ENCODE measurements at places on chromosomes 5 and 9. TPM values are rescaled to one million over a fixed set of nuclear protein-coding genes. Genes with fewer than 3 reads are reported as not detected.

GRCh38 chr5:111513131-111513520, 791 bp upstream of the STARD4 start:
- H3K27me3 ChIP-seq, result no peaks in the 10 kb centered on the region
- no peak for DNase-seq
- peaks cover 8% of the 10 kb centered on the region for H3K36me3 ChIP-seq
- H3K4me1 ChIP-seq, result peaks cover 30% of the 10 kb centered on the region
- H3K4me3 ChIP-seq, result peak overlapping the region; percentile 87

- no peaks in the 10 kb centered on the region for H3K36me3 ChIP-seq
- H3K27me3 ChIP-seq, result peaks cover 54% of the 10 kb centered on the region
- no peak overlapping the region for H3K4me3 ChIP-seq
- H3K27ac ChIP-seq, result no peak overlapping the region
These were observed 22.8 kb upstream of the ABLIM3 start for GRCh38 chr5:149118463-149118862.

- no peak for DNase-seq
- no peaks in the 10 kb centered on the region for H3K27me3 ChIP-seq
- H3K4me1 ChIP-seq, result peaks cover 17% of the 10 kb centered on the region
These were observed 11.7 kb downstream of the STX17 start for GRCh38 chr9:99918134-99918533.

DNA sequence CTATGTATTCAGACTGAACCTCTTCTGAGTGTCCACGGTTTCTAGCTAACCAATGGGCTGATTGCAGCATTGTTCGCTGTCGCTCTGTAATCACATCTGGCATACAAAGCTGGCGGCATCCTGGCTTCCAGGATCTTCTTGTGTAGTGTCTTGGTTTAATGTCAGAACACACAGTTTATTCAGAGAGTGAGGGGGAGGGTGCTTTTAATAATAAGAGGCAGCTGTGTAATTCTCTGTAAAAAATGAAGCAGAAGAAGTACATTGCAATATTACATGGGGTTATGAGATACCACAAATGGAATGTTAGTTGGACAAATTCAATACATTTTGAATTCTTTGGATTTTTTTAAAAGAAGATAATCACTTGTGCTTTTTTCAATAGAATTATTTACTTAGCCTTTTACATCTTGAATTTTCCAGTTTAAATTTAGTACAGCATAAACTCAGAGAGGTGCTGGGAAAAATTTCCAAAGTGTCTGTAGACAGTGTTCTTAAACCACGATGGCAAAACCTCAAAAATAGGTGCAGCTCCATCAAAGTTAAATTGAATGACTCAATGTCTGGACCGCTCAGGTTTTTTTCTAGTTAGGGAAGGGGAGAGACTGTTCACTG, 206.0 kb downstream of the PCSK1 start:
- H3K4me1 ChIP-seq, result peaks cover 8% of the 10 kb centered on the region
- H3K36me3 ChIP-seq, result peaks cover 12% of the 10 kb centered on the region
- H3K4me3 ChIP-seq, result no peak overlapping the region
- H3K27me3 ChIP-seq, result peaks cover 14% of the 10 kb centered on the region
- no peak overlapping the region for H3K27ac ChIP-seq

LOX gene
- not detected for total RNA-seq

GRCh38 chr5:167905919-167906853, 385.3 kb upstream of the WWC1 start:
- no peak overlapping the region for H3K27ac ChIP-seq
- no peaks in the 10 kb centered on the region for H3K4me1 ChIP-seq
- no peaks in the 10 kb centered on the region for H3K36me3 ChIP-seq
- H3K27me3 ChIP-seq, result no peaks in the 10 kb centered on the region

CDKN2B gene
- 0.93 TPM for total RNA-seq

DNA sequence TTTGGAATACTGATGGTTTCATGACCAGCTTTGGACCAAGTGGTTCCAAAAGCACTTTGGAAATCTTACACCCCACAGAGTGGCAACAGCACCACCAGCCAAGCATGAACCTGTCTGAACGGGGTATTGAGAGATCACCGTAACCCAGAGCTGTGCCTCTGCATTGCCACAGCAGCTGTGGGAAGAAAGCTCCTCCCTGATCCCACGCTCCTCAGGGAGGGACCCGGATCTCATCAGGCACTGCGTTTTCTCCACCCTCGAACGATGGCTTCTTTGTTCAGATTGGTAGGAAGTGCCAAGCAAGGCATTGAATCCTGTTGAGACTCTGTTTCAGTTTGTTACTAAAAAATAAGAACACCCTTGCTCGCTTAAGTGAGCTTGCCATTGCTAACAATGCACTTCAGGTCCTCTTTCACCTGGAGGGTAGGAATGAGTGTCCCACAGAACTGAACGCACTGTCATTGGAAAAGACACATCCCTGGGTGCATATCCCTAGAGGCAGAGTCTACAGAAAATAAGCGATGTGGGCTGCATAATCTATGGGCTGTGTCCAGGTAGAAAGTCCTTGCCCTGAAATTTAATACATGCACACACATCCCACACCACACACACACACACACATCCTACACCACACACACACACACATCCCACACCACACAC, 118.0 kb upstream of the ICE1 start:
- no peaks in the 10 kb centered on the region for H3K27me3 ChIP-seq
- no peak for DNase-seq
- H3K4me1 ChIP-seq, result no peaks in the 10 kb centered on the region
- no peak overlapping the region for H3K4me3 ChIP-seq
- H3K27ac ChIP-seq, result no peak overlapping the region

GRCh38 chr9:928363-929042, 48.0 kb upstream of the DMRT3 start:
- H3K4me3 ChIP-seq, result no peak overlapping the region
- no peak for DNase-seq
- no peak overlapping the region for H3K27ac ChIP-seq
- peaks cover 12% of the 10 kb centered on the region for H3K27me3 ChIP-seq

C6 gene
- not detected for total RNA-seq

- no peak for DNase-seq
- no peak overlapping the region for H3K4me3 ChIP-seq
- H3K4me1 ChIP-seq, result peaks cover 2% of the 10 kb centered on the region
These were observed 16.4 kb upstream of the FLT4 start for GRCh38 chr5:180665682-180666404.

GRCh38 chr5:40025586-40025985, 600.8 kb upstream of the DAB2 start:
- no peaks in the 10 kb centered on the region for H3K36me3 ChIP-seq
- no peak overlapping the region for H3K27ac ChIP-seq
- H3K4me1 ChIP-seq, result no peaks in the 10 kb centered on the region
- no peak overlapping the region for H3K4me3 ChIP-seq
- no peak for DNase-seq

GPR21 gene
- total RNA-seq, result 0.37 TPM

DNA sequence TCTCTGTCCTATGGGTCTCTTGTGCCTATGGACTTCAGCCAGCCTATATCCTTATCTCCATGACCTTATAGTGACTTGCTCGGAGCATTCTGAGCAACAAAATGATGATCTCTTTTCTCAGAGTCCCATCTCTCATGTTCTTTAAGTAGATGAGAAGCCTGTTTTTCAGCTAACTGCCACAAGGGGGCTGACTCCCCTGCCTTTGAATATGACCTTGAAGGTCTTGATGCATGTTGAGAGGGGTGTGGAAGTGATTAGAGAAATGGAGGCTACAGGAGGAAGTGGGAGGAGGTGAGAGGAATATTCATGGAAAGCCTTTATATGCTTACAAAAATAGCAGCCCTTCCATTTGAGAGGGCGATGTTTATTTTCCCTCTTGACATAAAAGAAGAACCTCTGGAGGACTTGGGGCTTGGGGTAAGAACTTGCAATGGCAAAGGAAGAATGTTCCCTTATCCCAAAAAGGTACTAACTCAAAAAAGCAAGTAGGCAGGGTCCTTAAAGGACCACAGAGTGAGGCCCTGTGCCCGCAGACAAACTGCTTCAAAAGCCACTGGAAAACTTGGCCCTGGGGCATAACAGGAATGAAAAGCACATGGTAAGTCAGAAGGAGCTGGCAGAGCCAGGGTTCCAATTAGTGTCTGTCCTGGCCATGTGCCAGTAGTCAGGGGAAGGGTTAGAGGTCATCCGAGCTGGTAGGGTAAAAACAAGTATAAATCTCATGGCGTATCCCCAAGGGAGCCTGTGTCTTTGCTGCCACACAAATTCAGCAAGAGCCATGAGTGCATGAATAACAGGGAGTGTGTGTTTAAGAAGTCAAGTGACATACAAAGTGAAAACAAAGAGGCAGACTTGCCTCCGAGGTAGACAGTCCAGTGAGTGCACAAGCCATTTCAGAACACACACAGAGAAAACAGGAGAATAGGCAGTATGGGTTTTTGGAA, 39.1 kb downstream of the FGD3 start:
- H3K4me3 ChIP-seq, result no peak overlapping the region
- peaks cover 57% of the 10 kb centered on the region for H3K4me1 ChIP-seq
- H3K27ac ChIP-seq, result peak overlapping the region; percentile 53
- H3K36me3 ChIP-seq, result peaks cover 86% of the 10 kb centered on the region
- H3K27me3 ChIP-seq, result no peaks in the 10 kb centered on the region
- DNase-seq, result no peak

DNA sequence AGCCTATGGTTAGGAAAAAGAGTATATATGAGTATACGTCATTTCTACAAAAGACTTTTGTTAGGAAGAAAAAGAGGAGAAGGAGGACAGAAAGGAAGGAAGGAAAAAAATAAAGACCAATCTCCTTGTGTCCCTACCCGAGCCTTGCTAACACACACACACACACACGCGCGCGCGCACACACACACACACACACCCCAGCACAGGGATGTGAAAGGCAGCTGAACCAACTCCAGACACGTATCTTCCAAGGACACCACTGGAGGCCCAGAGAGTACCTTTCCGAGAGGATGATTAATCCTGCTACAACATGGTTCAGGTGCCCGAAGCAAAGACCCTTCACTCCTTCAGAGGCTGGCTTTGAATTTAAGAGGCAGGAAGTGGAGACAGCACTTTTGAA, 56.9 kb upstream of the GALNT10 start:
- H3K36me3 ChIP-seq, result no peaks in the 10 kb centered on the region
- H3K27me3 ChIP-seq, result peaks cover 21% of the 10 kb centered on the region
- no peak overlapping the region for H3K27ac ChIP-seq
- no peaks in the 10 kb centered on the region for H3K4me1 ChIP-seq
- DNase-seq, result no peak
- no peak overlapping the region for H3K4me3 ChIP-seq

SUSD3 gene
- 40.1 TPM for total RNA-seq

- no peak overlapping the region for H3K4me3 ChIP-seq
- H3K27me3 ChIP-seq, result peaks cover 42% of the 10 kb centered on the region
- no peak overlapping the region for H3K27ac ChIP-seq
- H3K36me3 ChIP-seq, result no peaks in the 10 kb centered on the region
These were observed 81.8 kb upstream of the MAMDC2 start for GRCh38 chr9:69961843-69962242.

- H3K27ac ChIP-seq, result peak overlapping the region; percentile 22
- DNase-seq, result no peak
- H3K4me1 ChIP-seq, result peaks cover 60% of the 10 kb centered on the region
- no peak overlapping the region for H3K4me3 ChIP-seq
- no peaks in the 10 kb centered on the region for H3K27me3 ChIP-seq
These were observed 208.5 kb downstream of the ARHGAP26 start for GRCh38 chr5:142978726-142979125.

DNA sequence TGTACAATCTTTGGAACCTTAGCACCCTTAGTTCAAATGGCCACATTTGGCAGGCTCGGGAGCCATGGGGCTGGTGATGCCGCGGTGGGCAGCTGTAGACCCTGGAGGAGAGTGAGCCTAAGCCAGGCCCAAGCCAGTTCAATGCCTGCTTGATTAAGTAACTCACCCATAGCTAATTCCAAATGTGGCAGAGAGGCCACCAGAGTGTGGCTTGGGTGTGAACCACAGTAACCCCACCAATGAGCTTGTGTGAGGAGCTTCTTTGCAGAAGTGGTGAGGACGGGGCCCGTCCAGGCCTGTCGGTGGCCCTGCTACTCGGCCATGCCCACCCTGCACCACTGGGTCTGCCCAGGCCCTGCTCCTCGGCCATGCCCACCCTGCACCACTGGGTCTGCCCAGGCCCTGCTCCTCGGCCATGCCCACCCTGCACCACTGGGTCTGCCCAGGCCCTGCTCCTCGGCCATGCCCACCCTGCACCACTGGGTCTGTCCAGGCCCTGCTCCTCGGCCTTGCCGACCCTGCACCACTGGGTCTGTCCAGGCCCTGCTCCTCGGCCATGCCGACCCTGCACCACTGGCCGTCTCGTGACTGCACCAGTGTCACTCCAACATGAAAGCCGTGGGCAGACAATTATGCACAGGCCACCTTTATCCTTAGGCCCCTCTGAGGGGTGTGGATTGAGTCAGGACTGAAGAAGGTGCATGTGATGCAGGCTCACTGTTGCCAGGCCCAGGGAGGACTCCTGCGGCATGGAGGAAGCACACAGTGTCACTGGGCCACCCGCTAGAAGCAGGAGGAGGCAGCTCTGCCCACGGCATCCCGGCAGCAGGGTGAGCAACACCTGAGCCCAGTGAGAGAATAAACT, 75.4 kb downstream of the MRPL36 start:
- no peaks in the 10 kb centered on the region for H3K4me1 ChIP-seq
- H3K4me3 ChIP-seq, result no peak overlapping the region
- H3K27ac ChIP-seq, result no peak overlapping the region
- H3K36me3 ChIP-seq, result no peaks in the 10 kb centered on the region
- peaks cover 13% of the 10 kb centered on the region for H3K27me3 ChIP-seq

GRCh38 chr5:34598177-34598794, 57.8 kb upstream of the RAI14 start:
- no peaks in the 10 kb centered on the region for H3K36me3 ChIP-seq
- H3K27ac ChIP-seq, result no peak overlapping the region
- peaks cover 7% of the 10 kb centered on the region for H3K27me3 ChIP-seq
- DNase-seq, result no peak
- H3K4me1 ChIP-seq, result no peaks in the 10 kb centered on the region

GRCh38 chr9:95104980-95105379, 212.5 kb downstream of the FANCC start:
- H3K27ac ChIP-seq, result no peak overlapping the region
- no peaks in the 10 kb centered on the region for H3K27me3 ChIP-seq
- DNase-seq, result no peak
- H3K4me3 ChIP-seq, result no peak overlapping the region

DNA sequence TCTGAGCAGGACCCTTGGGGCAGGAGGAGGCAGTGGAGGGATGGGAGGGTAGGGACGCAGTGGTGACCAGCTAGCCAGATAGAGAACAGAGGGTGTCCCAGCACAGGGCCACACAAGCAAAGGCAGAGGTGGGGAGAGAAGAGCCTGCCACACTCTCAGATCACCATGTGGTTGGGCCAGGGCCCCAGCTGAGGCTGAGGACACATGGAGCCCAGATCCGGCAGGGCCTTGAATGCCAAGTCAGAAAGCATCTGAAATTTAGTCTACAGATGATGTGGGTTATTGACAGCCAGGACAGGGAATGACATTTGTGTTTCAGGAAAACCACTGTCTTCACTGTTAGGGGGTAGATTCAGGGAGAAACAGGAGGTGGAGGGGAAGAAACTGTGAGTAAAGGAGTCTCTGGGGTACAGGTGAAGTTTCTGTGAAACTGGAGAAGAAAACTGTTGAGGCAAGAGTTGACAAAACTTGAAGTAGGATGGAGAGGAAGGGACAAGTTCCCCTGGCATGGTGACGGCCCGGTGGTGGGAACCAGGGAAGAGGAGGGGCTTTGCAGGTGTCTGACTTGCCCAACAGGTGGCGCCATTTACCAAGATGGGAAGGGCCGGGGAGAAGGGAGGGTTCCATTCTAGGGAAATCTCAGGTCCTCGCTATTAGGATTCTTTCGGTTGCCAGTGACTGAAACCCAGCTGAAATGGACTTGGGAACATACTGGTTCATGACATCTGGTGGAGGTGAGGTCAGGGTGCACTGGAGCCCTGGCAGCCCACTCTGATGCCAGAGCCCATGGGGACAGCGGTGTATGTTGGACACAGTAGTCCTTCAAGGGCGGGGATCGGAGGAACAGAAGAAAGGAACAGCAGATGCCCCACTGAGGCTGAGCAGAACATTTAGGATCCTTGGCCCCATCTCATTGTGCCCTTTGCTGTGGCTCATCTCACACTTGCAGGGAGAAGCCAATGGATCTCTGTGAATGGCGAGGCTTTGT, 100.1 kb downstream of the KCNIP1 start:
- no peaks in the 10 kb centered on the region for H3K36me3 ChIP-seq
- peaks cover 53% of the 10 kb centered on the region for H3K27me3 ChIP-seq
- H3K4me3 ChIP-seq, result no peak overlapping the region
- peaks cover 4% of the 10 kb centered on the region for H3K4me1 ChIP-seq
